Stimulated activated CD8-positive, alpha-beta memory T cell treated with anti-CD3 and anti-CD28 coated beads, Interleukin-7, amount 100 ng/mL, for 1 hour (primary cell): ENCODE measurements at places on chromosomes 6 and 20.

- DNase-seq, result no peak
Measured at GRCh38 chr20:48215536-48215935, 430.3 kb upstream of the SULF2 start.

GRCh38 chr6:21295506-21296240 lies 297.9 kb upstream of the SOX4 start:
- no peak for DNase-seq

DNA sequence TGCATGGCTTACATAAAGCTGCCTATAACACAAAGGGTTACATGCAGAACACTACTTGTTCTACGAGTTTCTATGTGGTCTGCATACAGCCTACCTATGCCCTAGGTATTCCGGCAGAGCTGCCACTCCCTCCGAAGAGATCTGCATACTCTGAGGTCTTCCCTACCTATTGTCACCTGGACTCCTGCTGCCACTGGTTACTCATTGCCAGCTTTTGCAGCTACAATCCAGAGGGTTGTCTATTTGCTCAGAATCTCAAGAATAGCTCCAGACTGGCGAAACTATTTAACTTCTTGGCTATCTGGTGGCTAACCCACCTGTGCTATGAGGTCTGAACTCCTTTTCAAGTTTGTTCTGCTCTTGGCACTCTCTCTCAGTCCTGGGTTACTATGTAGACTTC lies 323.3 kb downstream of the BMP2 start:
- DNase-seq, result no peak

- no peak for DNase-seq
Measured at GRCh38 chr20:57409672-57410397, 18.6 kb downstream of the RBM38 start.

DNA sequence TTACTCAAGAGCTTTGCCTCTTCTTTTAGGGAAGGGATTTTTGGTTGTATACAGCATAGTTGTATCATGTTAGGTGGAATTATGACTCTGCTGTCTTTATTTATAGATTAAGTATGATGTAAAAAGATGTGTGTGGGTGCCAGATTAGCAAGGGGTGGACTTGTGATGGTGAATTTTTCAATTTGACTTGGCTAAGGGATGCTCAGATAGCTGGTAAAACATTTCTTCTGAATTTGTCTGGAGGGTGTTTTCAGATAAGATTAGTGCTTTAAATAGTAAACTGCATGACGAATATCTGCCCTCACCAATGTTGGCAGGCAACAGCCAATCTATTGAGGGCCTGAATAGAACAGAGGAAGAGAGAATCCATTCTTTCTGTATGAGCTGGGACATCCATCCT lies 173.3 kb upstream of the TNFAIP3 start:
- no peak for DNase-seq

GRCh38 chr20:2314759-2315439 lies 19.1 kb downstream of the TGM3 start:
- no peak for DNase-seq

DNA sequence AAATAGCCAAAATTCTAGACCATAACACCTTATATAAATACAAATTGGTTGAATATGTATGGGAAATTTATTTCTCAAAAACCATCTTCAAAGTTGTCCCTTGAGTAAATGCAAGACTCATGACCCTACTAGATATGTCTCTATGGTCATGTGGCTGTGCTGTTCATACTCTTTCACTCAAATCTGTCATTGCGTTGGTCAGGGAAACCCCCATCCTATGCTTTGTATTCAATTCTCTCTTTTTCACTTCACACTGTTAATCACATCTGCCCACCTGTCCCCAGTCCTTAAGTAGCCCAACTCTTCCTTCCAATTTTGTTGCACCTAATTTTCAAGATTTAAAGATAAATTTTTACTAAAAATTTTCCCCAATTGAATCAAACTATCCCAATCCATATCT lies 51.0 kb downstream of the RPS12 start:
- no peak for DNase-seq

GRCh38 chr6:13355043-13355945 lies 27.0 kb upstream of the TBC1D7 start:
- no peak for DNase-seq

DNA sequence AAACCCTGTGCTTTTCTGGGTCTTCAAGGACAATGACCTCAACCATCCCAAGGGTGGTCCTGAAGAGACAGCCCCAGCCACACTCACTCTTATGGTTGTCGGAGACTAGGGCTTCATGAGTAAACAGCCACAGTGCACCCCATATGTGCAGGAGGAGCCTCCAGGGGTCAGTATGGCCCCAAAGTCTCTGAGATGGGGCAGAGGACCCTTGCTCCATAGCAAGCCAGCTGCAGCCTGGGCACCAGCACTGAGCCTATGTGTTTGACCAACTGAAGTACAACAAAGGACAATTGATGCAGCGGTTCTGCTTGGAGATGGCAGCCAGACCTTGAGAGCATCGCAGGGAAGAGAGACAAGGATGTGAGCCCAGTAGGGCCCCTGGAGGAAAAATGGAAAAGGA lies 112.2 kb downstream of the LRFN2 start:
- DNase-seq, result no peak

- no peak for DNase-seq
Measured at GRCh38 chr6:125793863-125794262, 3.1 kb downstream of the NCOA7 start.

- DNase-seq, result no peak
Measured at GRCh38 chr6:53011979-53012378, 16.9 kb upstream of the GSTA4 start.
